ENCODE measurements at places on chromosomes 2 and 18.

GRCh38 chr2:226903179-226903578, 67.3 kb downstream of the RHBDD1 start:
- peak; percentile 91 for DNase-seq

DNA sequence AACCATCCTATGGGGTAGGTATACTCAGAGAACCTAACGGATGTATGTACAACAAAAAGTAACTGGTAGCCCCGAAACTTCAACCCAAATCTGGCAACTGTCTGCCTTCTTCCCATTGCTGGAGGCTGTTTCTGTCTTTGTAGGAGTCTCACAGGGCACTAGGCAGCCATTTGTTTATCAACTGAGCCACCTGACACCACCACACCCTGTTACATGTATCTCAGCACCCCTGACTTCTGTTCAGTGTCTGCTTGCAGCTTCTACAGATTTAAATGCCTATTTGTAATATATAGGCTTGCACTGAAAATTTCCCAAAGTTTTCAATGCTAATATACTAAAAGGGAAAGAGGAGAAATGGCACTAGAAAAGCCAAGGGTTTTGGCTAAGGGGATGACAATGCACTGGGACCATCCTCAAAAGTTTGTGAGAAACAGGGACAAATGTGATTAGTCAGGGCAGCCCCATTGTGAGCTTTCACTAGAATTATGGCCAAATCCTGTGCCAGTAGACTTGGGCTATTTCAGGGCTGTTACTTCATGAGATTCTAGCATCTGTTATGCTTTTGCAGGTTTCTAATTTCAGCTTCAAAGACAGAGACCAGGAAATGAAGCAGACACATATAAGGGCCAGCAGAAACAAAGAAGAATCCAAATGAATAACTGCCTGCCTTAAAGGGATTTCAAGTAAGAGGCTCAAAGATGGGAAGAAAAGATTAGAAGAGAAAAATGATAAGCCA, 103.3 kb downstream of the MYO5B start:
- DNase-seq = no peak

DNA sequence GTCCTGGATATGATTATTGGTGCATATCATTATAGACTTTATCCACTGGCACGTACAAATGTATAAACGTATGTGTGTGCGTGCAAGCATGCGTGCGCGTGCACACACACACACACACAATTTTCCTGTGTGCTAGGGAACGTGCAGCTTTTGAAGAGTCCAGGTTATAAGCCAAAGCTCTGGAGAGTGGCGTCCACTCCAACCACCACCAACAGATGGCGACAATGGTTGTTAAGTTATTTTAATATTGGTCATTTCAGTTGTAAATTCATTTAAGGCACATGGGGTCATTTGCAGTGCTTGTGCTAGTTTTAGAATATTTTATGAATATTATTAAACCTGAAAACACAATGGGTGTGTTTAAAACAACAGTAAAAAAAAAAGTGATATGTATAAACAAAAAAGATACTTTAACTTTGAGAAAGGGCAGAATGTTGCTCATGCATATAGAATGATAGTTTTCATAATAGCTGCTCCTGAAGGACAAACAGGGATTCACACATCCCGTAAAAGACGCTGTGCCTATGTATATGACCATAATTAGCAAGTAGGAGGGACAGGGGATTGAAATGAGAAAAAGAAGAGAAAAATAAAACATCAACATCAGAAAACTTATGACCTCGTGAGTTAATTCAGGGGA, 124.2 kb upstream of the ITGB6 start:
- DNase-seq = peak; percentile 74

- no peak for DNase-seq
Measured at GRCh38 chr2:143121079-143121478, 8.1 kb upstream of the ARHGAP15 start.

DNA sequence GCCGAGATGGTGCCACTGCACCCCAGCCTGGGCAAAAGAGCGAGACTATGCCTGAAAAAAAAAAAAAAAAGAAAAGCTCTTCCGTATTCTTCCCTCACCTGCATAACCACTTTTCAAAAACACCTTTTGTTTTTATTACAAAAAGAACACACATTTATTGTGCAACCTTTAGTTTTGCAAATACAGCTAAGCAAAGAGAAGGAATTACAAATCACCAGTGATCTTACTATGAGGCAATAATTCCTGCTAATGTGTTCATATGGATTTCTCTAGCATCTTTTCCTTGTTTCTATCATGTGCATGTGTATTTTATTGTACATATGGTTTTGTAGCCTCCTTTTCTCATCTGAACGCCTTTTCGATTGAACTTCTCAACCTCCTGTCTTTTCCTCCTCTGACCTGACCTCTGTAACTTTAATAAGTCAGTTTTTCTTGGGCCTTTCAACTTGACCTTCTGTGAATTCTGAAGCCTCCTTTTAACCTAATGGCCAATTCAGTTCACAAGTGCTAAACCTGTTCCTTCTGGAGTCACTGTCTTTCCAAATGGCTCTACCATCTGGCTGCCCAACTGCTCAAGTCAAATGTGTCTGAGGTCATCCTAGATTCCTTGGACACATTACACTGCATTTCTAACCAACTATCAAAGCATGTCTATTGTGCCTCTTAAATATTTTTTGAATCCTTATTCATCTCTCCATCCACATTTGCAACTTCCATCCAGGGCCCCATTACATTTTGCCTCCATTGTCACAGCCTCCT, 59.1 kb upstream of the DAPL1 start:
- DNase-seq = no peak

DNA sequence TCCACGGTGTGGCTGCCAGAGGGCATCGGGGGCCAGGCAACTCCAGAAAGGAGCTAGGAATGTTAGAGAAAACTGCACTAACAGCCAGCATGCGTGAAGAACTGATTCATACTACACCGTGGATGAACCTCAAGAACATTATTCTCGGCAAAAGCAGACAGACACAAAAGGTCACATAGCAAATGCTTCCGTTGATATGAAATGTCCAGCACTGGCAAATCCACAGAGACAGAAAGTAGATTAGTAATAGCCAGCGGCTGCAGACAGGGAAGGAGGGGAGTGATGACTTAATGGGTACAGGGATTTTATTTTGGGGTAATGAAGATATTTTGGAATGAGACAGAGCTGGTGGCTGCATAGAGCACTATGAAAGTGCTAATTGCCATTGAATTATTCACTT, 37.4 kb downstream of the SCTR start:
- DNase-seq = peak; percentile 24

DNA sequence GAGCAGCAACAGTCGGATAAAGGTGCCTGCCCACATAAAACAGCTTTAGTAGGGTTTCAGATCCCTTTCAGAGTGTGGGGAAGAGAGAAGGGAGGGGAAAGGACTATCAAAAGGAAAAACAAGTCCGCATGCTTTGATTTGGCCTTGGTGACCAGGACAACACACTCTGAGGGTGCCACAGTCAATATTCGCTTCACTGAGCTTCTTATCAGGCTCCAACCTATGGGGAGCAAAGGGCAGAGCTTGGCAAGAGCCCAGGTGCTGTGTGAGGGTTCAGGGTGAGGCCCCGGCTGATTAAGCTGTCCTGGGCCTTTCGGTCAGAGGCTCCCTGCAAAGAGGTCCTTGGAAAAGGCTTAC, 237.4 kb upstream of the SMAD2 start:
- no peak for DNase-seq

GRCh38 chr2:50729306-50730049, 302.5 kb downstream of the NRXN1 start:
- no peak for DNase-seq

GRCh38 chr2:185201063-185201462, 537.5 kb upstream of the FSIP2 start:
- no peak for DNase-seq

- peak; percentile 54 for DNase-seq
Measured at GRCh38 chr18:31741097-31741735, 19.5 kb downstream of the SLC25A52 start.

DNA sequence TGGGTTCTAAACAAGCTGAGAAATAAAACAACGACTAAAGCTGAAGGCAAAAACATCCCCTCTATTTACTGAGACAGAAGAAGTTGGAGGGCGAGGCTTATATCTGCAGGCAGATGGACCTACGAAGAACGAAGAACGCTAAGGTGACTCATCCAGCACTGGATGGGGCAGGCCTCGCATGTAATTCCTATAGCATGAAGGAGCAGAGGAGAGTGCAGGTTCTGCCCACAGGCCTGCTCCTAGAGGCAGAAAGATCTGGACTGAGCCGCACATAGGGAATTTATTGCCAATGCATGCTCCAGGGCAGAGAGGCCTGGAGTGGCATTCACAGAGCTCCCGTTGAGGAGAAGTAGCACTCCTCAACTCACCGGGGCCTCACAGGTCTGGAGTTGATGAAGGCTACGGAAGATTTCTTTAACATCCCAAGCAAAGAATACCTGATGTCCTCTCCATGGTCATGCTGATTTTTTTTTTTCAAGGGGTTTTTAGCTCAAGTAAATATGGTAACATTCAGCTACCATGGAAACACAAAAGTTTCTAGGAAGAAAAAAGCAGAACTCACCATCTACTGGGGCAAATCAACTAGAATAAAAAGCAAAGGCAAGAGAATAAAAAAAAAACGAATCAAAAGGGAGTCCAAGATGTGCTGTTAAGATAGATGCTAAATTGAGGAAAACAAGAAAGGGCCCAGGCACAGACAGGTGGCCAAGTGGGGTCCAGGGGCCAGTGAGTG, 10.4 kb upstream of the METTL21A start:
- peak; percentile 6 for DNase-seq

- DNase-seq = no peak
Measured at GRCh38 chr2:98247383-98247782, 98.9 kb upstream of the CNGA3 start.

GRCh38 chr2:29479401-29479800, 364.2 kb downstream of the CLIP4 start:
- DNase-seq = no peak

DNA sequence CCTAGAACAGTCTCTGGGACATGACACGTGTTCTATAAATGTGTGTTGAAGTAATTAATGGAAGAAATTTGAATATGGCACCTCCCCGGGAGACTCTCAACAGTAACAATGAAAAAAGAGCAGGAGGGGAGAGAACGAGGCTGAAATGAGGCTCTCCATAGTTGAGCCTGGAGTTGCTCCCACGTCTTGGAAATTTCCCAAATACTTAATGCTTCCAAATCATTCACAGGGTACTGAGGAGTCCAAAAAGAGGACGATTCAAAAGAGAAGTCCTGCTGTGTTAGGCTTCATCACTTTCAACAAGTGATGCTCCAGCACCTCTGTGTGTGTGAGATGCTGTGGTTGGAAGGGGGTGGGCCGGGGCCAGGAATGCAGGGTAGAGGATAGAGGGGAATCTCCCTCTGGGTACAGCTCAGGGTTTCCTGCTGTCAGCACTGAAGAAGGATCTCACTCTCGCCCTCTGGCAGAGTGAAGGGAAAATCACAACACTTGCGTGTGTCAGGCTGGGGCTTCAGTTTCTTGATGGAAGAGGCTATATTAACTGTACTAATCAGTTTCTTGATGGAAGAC, 18.1 kb upstream of the ZNF407 start:
- DNase-seq = no peak

GRCh38 chr2:28752631-28753376, 1.2 kb downstream of the PPP1CB start:
- DNase-seq = no peak

DNA sequence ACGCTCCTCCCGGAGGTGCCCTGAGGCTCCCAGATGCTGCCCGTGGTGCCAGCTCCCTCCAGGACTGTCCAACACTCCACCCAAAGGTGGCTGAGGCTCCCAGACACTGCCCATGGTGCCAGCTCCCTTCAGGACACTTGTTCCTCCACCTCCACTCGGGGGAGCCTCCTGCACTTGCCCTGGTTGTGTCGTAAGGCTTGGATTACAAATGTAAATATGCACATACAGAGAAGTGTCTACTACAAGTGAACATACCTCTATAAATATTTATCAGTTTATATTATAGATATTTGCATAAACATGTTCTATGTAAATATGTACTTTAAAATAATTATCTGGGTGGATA, 143.3 kb downstream of the PXDN start:
- no peak for DNase-seq

GRCh38 chr18:69757733-69758132, 189.9 kb downstream of the CD226 start:
- peak; percentile 14 for DNase-seq

DNA sequence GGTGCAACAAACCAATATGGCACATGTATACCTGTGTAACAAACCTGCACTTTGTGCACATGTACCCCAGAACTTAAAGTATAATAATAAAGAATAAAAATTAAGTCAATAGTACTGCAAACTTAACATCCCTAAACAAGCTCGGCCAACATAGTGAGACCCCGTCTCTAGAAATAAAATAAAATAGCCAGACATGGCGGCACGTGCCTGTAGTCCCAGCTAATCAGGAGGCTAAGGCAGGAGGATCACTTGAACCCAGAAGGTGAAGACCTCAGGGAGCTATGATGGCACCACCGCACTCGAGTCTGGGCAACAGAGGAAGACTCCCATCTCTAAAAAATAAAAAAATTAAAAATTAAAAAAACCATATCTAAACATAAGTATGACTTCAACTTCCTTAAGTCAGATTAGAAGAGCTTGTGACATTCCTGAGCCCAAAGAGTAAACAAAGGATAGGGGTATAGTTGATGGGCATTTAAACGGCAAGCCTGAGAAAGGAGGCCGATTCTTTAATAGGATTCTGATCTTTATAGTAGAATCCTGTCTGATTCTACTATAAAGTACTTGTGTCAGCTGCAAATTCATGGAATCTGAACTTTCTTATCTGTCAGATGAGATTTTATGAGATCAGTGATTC, 1.6 kb downstream of the FAM124B start:
- DNase-seq = no peak

DNA sequence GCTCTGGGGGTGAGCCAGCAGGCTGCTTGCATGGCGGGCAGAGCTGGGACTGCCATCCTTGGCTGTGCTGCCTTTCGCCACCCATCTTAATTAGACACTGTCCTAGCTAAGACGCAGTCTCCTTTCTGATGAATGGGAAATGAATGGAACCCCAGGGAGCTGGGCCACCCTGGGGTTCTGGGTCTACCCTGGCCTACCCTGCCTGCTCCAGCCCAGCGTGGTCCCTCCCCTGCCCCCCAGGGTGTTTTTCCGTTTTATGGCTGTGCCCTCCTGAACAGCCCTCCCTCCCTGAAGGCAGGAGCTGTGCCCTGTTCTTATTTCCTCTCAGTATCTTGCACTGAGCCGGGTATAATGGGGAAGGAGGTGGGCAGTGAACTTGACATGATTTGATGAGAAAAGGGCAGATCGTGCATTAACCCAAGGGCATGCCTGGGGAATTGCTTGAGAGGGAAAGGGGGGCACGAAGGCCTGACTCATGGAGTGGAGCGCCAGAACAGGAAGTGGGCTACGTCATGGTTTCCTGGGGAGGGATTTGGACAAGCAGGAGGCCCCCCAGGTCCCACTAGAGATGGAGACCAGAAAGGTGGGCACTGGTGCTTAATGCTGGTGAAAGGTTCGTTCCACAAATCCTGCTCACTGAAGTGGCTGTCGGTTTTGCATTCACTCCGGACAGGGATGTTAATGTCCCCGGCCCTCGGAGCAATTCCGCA, 165.0 kb downstream of the KLHL29 start:
- no peak for DNase-seq

DNA sequence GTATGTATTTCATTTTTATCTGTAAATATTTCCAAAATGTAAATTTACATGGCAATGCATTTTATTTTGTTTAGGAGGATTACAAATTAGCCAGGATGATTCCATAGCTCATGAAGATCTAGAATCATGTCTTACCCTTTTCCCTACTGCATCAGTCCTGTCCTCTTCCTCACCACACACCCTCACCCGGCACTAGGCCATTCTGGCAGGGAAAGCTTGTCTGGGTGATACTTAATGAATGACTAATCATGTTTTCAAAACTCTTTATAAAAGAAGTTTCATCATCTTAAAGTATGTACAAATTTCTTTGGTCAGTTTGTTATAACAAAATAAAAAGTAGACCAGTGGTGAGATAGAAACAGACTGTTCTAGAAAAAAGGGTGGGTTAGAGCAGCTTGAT, 283.3 kb upstream of the VWC2L start:
- peak; percentile 89 for DNase-seq

Data from fibroblast of mammary gland (primary cell).